Activated naive CD4-positive, alpha-beta T cell treated with Interleukin-2 at 50 U/mL for 16 hours (primary cell): ENCODE measurements at places on chromosomes 16 and 17.

- no peak for DNase-seq
Measured at GRCh38 chr17:42608305-42609181, 631 bp downstream of the RETREG3 start.

GRCh38 chr17:47702391-47702995, 8.5 kb downstream of the TBKBP1 start:
- no peak for DNase-seq

GRCh38 chr17:17358866-17359265, 55.7 kb downstream of the NT5M start:
- DNase-seq, result no peak

GRCh38 chr16:48310908-48311641, 63.7 kb upstream of the ABCC11 start:
- DNase-seq, result no peak

GRCh38 chr17:8609910-8610309, 20.6 kb downstream of the MYH10 start:
- no peak for DNase-seq

DNA sequence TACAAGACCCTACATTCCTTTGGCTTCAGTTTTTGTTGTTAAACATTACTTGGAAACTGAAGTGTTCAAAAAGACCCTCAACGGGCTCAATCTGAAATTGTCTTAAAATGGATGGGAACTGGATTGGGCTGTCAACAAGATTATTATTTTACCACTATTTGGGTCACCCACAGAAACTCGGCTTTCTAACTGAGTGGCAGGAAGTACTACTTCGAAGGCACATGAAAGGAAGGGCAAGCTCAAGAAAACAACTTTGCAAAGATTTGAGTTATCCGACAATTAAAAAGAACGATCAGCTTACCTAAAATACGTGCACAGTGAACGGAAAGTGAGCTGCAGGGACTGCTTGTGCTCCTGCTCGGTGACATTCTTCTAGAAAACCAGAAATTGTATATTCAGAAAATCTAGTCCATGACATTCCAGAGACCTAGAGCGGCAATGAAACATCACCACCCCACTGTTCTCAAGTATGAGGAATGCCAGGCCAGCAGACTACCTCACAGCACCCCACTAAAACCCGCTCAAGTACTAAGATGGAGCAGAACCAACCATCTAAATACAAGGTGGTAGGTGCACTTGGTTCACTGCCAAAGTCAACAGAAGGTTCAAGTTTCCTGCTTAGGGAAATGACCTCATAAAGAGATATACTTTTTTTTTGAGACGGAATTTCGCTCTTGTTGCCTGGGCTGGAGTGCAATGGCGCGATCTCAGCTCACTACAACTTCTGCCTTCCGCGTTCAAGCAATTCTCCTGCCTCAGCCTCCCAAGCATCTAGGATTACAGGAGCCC, 60.5 kb downstream of the ZZEF1 start:
- no peak for DNase-seq

GRCh38 chr16:57651344-57652333, 16.5 kb upstream of the ADGRG3 start:
- peak; percentile 16 for DNase-seq

GRCh38 chr17:10172241-10172741, 26.1 kb downstream of the GAS7 start:
- no peak for DNase-seq

GRCh38 chr17:39757931-39758873, 20.5 kb downstream of the GRB7 start:
- peak; percentile 64 for DNase-seq

- no peak for DNase-seq
Measured at GRCh38 chr16:77433146-77433545, 1.7 kb downstream of the ADAMTS18 start.

GRCh38 chr16:31200821-31201568, 1.6 kb downstream of the PYCARD start:
- DNase-seq, result peak; percentile 53

- no peak for DNase-seq
Measured at GRCh38 chr17:36945959-36946725, 2.6 kb upstream of the AATF start.
